ENCODE measurements at places on chromosomes 6 and 20. TPM values are rescaled to one million over a fixed set of nuclear protein-coding genes. Genes with fewer than 3 reads are reported as not detected.

GRCh38 chr6:137224799-137225198 lies 5.6 kb upstream of the IFNGR1 start:
- no peak for DNase-seq

DNA sequence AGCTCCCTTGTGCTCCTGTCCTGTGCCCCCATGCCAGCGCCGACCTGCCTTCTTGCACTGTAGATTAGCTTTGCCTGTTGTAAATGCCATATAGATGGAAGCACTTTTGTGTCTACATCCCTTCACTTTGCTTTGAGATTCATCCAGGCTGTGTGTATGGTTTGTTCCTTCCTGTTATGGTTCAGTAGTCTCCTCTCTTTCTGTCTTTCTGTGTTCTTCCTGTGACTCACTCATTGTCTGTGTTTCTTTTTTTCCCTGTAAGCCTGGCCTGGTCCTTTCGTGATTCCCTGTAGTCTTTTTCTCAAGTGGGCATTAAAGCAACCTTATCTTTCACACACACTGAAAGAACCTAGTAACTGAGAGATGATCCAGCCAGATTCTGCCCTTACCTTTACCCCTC lies 66.6 kb downstream of the JARID2 start:
- DNase-seq = no peak

DNA sequence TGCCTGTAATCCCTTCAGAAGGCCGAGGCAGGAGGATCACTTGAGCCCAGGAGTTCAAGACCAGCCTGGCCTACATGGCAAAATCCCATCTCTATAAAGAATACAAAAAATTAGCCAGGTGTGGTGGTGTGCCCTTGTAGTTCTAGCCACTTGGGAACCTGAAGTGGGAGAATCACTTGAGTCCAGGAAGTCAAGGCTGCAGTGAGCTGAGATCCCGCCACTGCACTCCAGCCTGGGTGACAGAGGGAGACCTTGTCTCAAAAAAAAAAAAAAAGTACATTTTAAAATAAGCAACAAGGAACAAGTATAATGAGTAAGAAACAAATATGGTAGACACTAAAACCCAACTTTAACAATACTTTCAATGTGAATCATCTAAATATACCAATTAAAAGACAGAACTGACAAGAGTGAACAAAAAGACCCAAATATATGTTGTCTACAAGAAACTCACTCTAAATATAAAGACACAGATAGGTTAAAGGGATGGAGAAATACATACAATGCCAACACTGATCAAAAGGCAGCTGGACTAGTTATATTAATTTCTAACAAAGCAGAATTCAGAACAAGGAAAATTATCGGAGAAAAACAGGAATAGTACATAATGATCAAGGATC lies 37.7 kb downstream of the RANBP9 start:
- no peak for DNase-seq

DNA sequence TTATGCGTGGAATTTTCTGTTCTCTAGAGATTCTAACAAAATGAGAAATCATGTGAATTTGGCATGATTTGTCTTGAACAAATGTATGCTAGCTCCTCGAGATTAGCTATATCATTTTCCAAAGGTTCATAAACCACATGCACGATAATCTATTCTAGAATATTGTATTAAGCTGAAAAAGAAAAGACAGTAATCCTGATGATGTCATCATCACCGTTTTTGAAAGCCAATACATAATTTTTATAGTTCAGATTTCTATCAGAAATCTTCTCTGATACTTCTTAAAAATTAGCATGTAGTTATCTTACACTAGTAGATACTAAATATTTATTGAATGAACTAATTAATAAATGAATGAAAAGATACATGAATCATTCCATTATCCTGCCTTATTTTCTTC lies 111.2 kb downstream of the HAO1 start:
- no peak for DNase-seq

The PNPLA1 gene
- total RNA-seq = not detected

The SLC22A23 gene
- total RNA-seq = 36.6 TPM

The PLN gene
- 0.45 TPM for total RNA-seq

All from type B pancreatic cell (in vitro differentiated cells).